ENCODE measurements at places on chromosomes 6 and 20.

GRCh38 chr6:81777586-81778268 is 25.2 kb upstream of the TENT5A start:
- DNase-seq = no peak

- DNase-seq = no peak
Observed at GRCh38 chr6:45651301-45651700, 273.6 kb upstream of the SUPT3H start.

GRCh38 chr6:50362706-50363105 is 313.0 kb upstream of the DEFB112 start:
- DNase-seq = no peak

DNA sequence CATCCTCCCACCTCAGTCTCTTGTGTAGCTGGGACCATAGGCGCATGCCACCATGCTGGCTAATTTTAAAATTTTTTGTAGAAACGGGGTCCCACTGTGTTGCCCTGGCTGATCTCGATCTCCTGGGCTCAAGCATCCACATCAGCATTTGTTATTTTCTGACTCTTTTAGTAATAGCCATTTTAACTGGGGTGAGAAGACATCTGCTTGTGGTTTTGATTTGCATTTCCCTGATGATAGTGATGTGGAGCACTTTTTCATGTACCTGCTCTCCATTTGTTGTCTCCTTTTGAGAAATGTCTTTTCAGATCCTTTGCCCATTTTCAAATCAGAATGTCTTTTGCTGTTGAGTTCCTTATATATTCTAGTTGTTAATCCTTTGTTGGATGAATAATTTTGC is 22.2 kb upstream of the TULP4 start:
- no peak for DNase-seq

DNA sequence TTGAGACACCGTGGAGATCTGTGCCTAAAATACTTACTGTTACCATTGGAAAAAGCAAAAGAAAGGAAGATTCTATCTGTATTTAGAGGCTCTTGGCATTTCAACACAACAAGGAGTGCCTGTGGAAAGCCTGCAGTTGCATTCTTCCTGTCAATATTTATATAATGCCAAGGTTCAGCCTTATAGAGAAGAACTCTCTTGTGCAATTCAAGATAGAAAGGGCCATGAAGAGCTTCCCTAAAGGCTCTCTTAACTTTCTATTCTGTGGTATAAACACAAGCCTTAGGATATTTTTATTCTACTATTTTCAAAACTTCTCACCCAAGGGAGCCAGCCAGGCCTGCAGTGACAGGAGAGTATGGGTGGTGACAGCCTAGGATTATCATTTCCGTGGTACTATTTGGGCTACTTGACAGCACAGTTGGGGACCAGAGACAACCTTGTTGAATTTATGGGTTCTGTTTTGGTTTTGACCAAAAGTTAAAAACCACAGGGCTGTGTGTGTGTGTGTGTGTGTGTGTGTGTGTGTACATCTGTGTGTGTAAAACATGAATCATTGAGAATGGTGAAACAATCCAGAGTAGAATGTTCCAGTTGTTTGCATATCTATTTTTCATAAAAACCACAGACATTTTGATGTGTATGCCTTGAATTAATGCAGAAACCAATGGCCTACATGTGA is 700.9 kb upstream of the SLC35B3 start:
- no peak for DNase-seq

GRCh38 chr20:56552911-56553629 is 20.0 kb downstream of the FAM209B start:
- no peak for DNase-seq

GRCh38 chr6:96911171-96911570 is 13.4 kb upstream of the KLHL32 start:
- no peak for DNase-seq

- no peak for DNase-seq
Observed at GRCh38 chr6:111720931-111721496, 115.3 kb upstream of the TRAF3IP2 start.

- peak; percentile 73 for DNase-seq
Observed at GRCh38 chr6:11236076-11236750, 3.7 kb upstream of the NEDD9 start.

- DNase-seq = no peak
Observed at GRCh38 chr20:59817406-59817805, 116.0 kb downstream of the SYCP2 start.

DNA sequence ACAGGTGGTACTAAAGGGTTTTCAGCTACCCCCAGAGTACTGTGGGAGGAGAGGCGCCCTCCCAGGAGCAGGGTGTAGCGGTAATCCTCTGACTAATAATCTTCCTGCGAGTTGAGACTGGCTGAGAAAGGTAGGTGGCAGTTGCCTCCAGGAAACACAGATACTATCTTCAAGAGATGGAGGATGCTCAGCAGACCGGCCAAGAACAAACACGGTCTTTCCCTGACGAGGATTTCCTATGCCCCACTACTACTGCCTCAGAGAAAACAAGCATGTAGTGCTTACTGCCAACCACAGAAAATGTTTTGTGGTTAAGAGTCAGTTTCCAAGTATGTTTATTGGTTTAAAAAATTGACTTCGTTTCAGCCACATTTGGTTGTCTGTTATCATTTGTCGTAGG is 26.8 kb downstream of the C6orf89 start:
- DNase-seq = peak; percentile 26

GRCh38 chr6:159836718-159837490 is 36.8 kb downstream of the PNLDC1 start:
- DNase-seq = no peak

GRCh38 chr20:9742821-9743220 is 96.1 kb downstream of the PAK5 start:
- DNase-seq = no peak

DNA sequence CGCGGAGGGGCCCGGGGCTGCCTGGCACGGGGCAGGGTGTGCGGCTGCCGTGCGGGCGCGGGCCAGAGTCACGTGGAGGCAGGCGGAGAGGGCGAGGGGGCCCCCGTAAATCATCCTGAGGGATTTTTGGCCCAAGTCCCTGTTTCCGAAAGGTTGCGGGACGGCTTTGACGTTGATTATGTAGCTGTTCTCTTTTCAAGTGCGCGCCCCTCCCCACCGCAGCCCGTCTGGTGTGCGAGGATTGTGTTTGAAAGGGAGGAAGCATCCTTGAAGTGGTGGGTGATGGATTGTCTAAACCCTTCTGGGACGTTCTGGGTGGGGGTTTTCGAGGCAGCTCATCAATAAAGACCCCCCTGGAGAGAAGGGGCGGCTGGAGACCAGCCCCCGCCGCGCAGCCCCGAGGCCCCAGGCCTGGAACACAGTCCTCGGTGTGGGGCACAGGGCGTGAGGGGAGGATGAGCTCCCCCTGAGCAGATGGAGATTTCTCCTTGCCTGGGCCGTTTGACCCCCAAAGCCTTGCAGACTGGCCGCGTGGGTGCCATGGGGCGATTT is 7.0 kb upstream of the FOXF2 start:
- no peak for DNase-seq

DNA sequence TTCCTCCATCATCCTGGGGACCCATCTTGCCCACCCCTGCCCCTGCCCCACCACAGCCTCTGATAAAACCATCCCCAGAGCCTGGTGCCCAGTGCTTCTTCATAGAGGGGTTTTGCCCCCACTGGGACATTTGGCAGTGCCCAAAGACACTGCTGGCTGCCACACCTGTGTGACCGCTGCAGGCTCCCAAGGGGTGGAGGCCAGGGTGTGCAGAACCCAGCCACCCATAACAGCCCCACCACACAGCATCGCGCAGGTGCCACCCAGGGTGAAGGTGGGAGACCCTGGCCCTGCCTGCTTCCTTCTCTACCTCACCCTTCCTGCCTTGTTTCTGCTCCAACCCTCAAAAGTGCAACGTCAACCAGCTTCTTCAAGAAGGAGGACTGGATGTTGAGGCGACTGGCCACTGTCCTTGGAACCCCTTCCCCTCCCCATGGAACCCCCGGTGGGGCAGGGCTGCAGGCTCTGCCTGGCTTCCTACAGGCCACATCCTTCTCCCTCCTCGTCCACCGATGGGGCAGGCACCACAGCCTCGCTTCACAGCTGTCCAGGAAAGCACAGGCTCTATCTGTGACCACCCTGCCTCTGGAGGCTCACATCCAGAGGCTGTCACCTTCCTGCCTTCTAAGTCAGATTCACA is 79.2 kb upstream of the MPC1 start:
- DNase-seq = no peak

DNA sequence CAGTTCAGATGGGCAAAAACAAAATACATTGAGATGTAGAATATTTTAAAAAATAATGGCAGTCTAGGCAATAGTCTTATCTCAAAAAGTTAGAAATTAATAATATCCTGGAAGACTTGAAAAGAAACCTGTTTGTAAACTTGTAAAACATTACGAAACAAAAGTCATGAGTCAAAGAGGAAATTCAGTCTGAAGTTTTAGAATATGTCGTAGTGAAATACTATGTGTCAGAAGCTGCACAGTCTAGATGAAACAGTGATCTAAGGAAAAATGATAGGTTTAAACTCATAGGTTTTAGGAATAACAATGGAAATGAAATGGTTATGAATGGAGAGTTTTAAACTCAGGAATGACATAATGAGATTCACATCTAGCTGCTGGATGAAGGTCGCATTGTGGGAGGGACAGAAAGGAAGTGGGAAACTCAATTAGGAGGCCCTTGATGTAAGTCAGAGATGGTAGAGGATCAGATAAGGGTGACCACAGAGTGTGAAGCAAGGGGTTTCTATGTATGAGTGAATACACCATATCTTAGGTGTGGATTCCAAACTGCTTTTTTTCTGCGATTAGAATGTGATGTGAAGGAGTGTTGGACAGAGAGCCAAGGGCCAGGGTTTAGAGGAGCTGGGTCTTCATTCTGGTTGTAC is 2.8 kb downstream of the SNRPB2 start:
- no peak for DNase-seq

- DNase-seq = no peak
Observed at GRCh38 chr6:134278000-134278399, 39.9 kb downstream of the SGK1 start.

DNA sequence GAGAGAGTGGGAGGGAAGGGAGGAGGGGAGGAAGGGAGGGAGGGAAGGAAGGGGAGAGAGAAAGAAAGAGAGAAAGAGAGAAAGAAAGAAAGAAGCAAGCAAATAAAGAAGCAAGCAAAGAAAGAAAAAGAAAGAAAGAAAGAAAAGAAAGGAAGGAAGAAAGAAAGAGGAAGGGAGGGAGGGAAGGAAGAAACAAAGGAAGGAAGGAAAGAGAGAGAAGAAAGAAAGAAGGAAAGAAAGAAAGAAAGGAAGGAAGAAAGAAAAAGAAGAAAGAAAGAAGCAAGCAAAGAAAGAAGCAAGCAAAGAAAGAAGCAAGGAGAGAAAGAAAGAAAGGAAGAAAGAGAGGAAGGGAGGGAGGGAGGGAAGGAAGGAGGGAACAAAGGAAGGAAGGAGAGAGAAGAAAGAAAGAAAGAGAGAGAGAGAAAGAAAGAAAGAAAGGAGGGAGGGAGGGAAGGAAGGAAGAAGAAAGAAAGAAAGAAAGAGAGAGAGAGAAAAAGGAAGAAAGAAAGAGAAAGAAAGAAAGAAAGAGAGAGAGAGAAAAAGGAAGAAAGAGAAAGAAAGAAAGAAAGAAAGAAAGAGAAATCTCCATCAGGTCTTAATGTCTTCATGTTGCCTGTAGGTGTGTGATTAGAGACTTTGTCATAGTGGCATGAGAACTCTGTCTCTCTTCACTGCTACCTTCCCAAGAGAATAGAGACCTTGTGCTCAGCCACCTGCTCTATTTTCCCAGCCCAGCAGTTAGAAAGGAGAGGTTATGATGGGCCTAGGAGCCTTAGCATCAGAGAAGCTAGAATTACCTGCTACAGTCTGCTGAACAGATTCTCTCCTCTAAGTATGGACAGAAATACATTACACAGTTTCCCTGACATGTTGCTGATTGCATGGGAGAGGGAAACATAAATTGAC is 5.0 kb downstream of the SEMG1 start:
- no peak for DNase-seq

- no peak for DNase-seq
Observed at GRCh38 chr6:166387642-166388289, 5.0 kb upstream of the MPC1 start.

- no peak for DNase-seq
Observed at GRCh38 chr6:51450248-51450957, 631.7 kb downstream of the TFAP2B start.

- no peak for DNase-seq
Observed at GRCh38 chr6:53128842-53129241, 19.8 kb downstream of the GCM1 start.

Data from bone marrow (tissue), 2 donors.